Central memory CD8-positive, alpha-beta T cell (primary cell): ENCODE measurements at places on chromosomes 3 and 15.

GRCh38 chr15:90456236-90456635 lies 68.2 kb downstream of the IQGAP1 start:
- no peak overlapping the region for H3K27ac ChIP-seq
- DNase-seq, result no peak
- H3K36me3 ChIP-seq, result peaks cover 82% of the 10 kb centered on the region
- H3K4me1 ChIP-seq, result peaks cover 16% of the 10 kb centered on the region

- H3K27ac ChIP-seq, result no peak overlapping the region
- DNase-seq, result no peak
- peaks cover 5% of the 10 kb centered on the region for H3K4me1 ChIP-seq
- peaks cover 5% of the 10 kb centered on the region for H3K36me3 ChIP-seq
- H3K4me3 ChIP-seq, result no peak overlapping the region
- H3K27me3 ChIP-seq, result no peaks in the 10 kb centered on the region
These were observed 43.7 kb downstream of the NMD3 start for GRCh38 chr3:161264852-161265251.

GRCh38 chr15:75648156-75649000 lies 666 bp downstream of the SNX33 start:
- DNase-seq, result no peak
- H3K4me1 ChIP-seq, result peaks cover 61% of the 10 kb centered on the region
- H3K27me3 ChIP-seq, result no peaks in the 10 kb centered on the region
- peak overlapping the region; percentile 80 for H3K4me3 ChIP-seq
- H3K36me3 ChIP-seq, result no peaks in the 10 kb centered on the region

DNA sequence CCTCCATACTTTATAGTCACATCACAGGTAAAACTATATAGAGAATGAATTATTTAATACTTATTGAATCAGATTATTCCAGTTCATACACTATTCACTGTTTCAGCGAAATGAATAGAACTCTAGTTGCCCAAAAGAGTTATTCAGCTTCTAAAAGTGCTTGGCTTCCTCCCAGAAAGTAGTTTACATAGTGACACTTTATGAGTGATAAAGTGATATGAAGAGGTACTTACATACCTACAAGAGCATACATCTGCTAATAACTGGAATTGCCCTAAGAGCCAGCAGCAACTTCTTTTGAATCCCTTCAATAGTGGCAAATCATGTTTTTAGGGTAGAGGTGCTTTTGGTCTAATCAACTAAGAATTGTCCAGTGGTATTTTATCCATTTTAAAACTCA lies 635.1 kb upstream of the AGTR1 start:
- H3K36me3 ChIP-seq, result peaks cover 2% of the 10 kb centered on the region
- H3K4me3 ChIP-seq, result no peak overlapping the region
- no peak overlapping the region for H3K27ac ChIP-seq

DNA sequence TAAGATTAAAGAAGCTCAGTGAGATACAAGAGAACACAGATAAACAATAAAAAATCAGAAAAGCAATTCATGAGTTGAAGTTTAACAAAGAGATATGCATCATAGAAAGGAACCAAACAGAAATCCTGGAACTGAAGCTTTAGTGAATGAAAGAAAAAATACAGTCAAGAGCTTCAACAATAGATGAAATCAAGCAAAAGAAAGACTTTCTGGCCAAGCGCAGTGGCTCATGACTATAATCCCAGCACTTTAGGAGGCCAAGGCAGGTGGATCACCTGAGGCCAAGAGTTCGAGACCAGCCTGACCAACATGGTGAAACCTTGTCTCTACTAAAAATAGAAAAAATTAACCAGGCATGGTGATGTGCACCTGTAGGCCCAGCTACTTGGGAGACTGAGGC lies 301.6 kb upstream of the MANF start:
- H3K27me3 ChIP-seq, result no peaks in the 10 kb centered on the region
- H3K4me1 ChIP-seq, result no peaks in the 10 kb centered on the region
- DNase-seq, result no peak
- peak overlapping the region; percentile 29 for H3K27ac ChIP-seq

DNA sequence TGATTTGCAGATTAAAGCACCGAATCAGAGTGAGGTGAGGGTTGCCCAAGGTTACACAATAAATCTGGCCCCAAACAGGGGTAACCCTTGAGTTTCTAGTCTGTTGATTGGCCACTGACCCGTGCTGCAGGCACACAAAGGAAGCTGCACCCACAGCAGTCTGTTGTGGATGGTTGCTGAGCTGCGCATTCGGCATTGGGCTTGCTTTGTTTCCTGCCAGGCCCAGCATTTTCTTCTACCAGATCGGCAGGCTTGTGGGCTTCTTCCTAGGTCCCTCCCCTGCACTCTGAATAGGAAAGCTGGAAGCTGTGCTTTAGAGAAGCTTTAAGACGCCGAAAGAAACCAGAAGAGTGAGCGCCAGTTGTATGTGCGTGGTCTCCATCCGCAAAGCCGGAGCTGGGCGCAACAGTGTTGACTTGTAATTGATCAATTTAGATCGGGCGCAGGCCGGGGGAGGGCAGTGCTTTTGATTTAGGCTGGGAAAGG lies 12.1 kb downstream of the B3GNT5 start:
- no peak for DNase-seq
- H3K4me3 ChIP-seq, result no peak overlapping the region
- no peaks in the 10 kb centered on the region for H3K27me3 ChIP-seq

GRCh38 chr3:135997554-135998320 lies 32.2 kb downstream of the PPP2R3A start:
- peaks cover 17% of the 10 kb centered on the region for H3K27me3 ChIP-seq
- no peak for DNase-seq
- H3K36me3 ChIP-seq, result no peaks in the 10 kb centered on the region
- no peak overlapping the region for H3K4me3 ChIP-seq

DNA sequence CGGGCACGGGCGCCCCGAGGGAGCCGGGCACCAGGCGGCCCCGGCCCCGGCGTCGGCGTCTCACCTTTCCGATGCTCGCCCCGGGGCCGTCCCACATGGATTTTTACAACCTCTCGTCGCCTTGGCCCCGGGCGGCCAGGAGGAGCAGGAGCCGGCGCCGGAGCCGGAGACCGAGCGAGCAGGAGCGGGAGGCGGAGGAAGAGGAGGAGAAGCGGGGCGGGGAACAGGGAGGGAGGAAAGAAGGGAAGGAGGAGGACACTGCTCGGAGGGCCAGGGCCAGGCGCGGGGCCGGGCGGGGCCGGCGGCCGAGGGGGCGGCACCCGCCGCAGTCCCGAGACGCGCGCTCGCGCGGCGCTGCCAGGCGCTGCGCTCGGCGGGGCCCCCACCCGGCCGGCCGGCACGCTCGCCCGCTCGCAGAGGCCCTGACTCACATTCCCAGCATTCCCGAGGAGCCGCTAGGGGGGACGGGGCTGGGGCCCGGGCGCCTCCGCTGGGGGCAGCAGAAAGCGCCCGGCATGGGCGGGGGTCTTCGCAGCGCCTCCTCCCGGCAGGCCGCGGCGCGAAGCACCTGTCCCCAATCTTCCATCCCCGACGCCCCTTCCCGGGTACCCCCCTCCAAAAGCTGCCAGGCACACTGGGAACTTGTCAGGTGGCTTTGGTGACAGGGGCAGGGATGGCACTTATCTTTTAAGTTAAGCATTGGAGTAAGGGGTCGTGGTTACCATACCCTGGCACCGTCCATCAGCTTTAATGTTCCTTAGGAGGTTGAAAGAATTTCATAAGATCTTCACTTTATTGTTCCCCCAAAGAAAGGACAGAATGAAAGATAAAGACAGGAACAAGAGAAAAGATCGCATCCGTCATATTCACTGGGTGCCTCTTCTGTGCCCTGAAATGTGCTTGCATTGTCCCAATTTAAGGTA lies at the start of gene ERC2:
TSS of gene ERC2 (minus strand) at position 284 of the 923 bp plus-strand sequence.
- no peak for DNase-seq
- peaks cover 86% of the 10 kb centered on the region for H3K27me3 ChIP-seq
- H3K36me3 ChIP-seq, result no peaks in the 10 kb centered on the region
- no peaks in the 10 kb centered on the region for H3K4me1 ChIP-seq
- no peak within 1 kb of the TSS for H3K27ac ChIP-seq
- H3K4me3 ChIP-seq, result peak within 1 kb of the TSS; percentile 25

GRCh38 chr3:165346503-165346902 lies 150.3 kb upstream of the SLITRK3 start:
- no peaks in the 10 kb centered on the region for H3K36me3 ChIP-seq
- no peaks in the 10 kb centered on the region for H3K27me3 ChIP-seq
- no peak overlapping the region for H3K27ac ChIP-seq
- DNase-seq, result no peak
- no peak overlapping the region for H3K4me3 ChIP-seq
- H3K4me1 ChIP-seq, result no peaks in the 10 kb centered on the region

- H3K27ac ChIP-seq, result no peak overlapping the region
- peaks cover 59% of the 10 kb centered on the region for H3K27me3 ChIP-seq
- H3K36me3 ChIP-seq, result peaks cover 4% of the 10 kb centered on the region
- H3K4me1 ChIP-seq, result peaks cover 6% of the 10 kb centered on the region
These were observed 3.3 kb upstream of the THSD4 start for GRCh38 chr15:71111950-71112349.

DNA sequence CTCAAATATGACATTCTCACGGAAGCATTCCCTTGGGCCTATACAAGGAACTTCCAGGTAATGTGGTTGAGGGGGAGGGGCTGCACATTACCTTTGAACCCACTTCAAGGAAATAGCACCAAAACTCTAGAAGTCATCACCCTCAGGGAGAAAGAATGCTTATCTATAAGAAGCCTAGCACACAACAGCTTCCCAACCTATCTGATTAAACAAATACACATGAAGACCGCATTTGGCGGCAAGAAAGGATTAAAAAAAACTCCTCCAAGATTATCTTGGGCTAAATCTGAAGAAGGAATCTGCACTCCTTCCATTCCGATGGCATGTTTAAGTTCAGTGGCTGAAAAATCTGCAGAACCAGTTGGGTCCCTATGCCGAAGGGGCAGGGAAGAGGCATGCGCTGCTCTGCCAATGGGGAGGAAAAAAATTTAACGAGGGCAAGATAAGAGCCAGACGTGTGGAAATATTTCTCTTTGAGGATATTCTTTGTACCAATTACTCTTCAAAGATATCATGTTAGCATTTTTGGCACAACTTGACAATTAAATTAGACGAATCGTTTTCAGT lies 82.0 kb upstream of the WNT5A start:
- no peaks in the 10 kb centered on the region for H3K4me1 ChIP-seq
- H3K27me3 ChIP-seq, result no peaks in the 10 kb centered on the region
- H3K27ac ChIP-seq, result no peak overlapping the region
- H3K36me3 ChIP-seq, result no peaks in the 10 kb centered on the region

- no peak for DNase-seq
- H3K36me3 ChIP-seq, result peaks cover 2% of the 10 kb centered on the region
- no peaks in the 10 kb centered on the region for H3K4me1 ChIP-seq
These were observed 15.2 kb upstream of the LMCD1 start for GRCh38 chr3:8486434-8486833.

GRCh38 chr3:54917862-54918261 lies 10.0 kb downstream of the LRTM1 start:
- no peaks in the 10 kb centered on the region for H3K4me1 ChIP-seq
- DNase-seq, result no peak
- H3K36me3 ChIP-seq, result no peaks in the 10 kb centered on the region
- H3K27ac ChIP-seq, result no peak overlapping the region
- H3K27me3 ChIP-seq, result no peaks in the 10 kb centered on the region

GRCh38 chr15:90869601-90870353 lies 1.4 kb downstream of the FURIN start:
- H3K27me3 ChIP-seq, result peaks cover 26% of the 10 kb centered on the region
- H3K36me3 ChIP-seq, result peaks cover 9% of the 10 kb centered on the region
- no peak for DNase-seq
- H3K4me3 ChIP-seq, result peak overlapping the region; percentile 90

DNA sequence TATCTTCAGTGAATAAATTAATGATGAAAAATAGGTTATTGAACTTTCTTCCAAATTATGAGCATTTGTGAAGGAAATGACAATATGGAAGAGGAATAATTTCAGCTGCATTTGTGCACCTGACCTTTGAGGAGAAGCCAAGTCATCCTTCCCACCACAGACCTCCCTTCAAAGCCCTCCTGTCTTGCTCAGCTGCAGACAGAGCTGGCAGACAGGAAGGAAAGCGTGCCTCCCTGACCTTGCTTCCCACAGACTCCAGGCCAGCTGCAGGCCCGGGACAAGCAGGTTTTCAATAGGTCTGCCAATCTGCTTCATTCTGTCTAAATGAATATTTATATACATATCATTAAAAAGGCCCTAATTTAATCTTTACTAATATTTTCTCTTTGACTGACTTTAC lies 152.9 kb upstream of the RBMS3 start:
- no peak overlapping the region for H3K27ac ChIP-seq
- H3K27me3 ChIP-seq, result no peaks in the 10 kb centered on the region
- peaks cover 2% of the 10 kb centered on the region for H3K36me3 ChIP-seq
- no peak for DNase-seq
- no peak overlapping the region for H3K4me3 ChIP-seq

DNA sequence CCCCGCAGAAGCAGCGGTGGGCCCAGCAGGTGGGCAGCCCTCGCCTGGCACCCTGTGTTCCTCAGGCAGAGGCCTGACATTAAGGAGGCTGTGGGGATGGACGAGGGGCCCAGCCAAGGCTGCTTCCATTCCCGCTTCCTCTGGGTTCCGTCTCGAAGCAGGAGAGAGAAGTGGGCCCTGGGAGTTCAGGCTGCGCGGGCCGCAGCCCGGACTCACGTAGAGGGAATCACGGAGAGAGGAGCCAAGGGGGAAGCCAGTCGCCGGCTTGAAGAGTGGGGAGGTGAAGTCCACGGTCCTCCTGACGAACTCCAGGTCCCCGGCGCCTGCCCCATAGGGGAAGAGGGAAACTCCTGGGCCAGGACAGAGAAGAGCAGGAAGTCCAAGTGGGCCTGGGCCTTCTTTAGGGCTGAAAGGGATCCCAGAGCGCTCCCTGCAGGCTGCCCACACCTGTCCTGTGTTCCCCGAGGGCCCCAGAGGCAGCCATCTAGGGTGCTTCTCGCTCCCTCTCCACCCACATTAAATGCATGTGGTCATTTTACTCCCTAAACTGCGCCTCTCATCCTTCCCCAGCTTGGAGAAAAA lies 37.7 kb downstream of the MUC4 start:
- H3K4me3 ChIP-seq, result no peak overlapping the region
- H3K27ac ChIP-seq, result no peak overlapping the region
- no peak for DNase-seq
- H3K4me1 ChIP-seq, result peaks cover 7% of the 10 kb centered on the region

DNA sequence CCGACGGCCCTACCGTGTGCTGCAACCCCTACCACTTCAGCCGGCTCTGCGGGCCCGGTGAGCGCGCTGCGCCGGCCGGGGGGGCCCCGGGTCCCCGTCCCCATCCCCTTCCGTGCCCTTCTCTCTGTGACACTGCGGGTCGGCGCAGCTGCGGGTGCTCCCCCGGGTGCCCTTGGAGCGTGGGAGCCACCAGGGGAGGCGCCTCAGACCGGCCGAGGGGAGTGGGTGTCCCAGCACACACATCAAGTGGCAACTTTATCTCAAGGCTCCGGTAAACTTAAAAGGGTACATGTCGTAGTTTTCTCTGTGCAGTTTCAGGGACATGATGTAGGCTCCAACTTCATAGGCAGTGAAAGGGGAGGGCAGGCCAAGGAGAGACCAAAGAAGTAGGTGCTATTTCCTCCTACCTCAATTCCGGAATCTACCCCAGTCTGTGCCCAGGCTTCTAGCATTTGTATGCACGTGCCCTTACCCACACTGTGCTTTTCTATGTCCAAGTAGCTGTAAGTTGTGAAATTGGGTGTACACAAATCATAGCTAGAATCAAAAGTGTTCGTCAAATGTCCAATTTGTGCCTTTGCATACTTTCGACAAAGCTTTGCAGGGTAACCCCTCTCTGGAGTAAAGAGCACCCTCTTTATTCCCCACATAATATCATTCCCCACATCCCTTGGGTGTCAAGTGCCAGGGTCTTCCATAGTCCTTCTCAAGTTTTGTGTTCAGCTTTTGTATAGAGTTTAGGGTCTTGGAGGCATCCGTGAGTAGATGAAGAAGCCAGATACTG lies 2.2 kb downstream of the SMAD6 start:
- H3K4me1 ChIP-seq, result peaks cover 22% of the 10 kb centered on the region
- H3K27ac ChIP-seq, result no peak overlapping the region
- H3K36me3 ChIP-seq, result peaks cover 2% of the 10 kb centered on the region
- DNase-seq, result no peak
